ENCODE measurements at places on chromosomes 4 and X.

GRCh38 chrX:24702362-24703184 is 8.9 kb downstream of the POLA1 start:
- DNase-seq: no peak

- DNase-seq: no peak
Observed at GRCh38 chr4:173752610-173753230, 222.7 kb upstream of the HAND2 start.

DNA sequence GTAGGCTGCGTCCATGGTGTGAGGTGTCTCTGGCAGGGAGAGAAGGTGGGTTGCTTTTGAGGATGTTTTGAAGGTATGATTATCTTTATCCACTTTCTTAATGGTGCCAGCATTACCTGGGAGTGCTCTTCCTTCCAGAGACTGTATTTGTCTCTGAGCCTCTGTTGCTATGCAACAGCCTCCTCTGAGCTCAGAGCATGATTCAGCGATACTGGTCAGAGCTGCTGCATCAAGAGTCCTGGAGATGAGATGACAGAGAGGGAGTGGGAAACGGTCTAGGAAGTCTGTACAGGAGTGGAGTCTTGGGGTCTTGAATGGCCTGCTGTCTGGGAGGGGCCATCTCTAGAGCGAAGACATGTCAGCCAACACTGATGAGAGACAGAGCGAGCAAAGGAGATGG is 104.4 kb upstream of the RAB40AL start:
- DNase-seq: no peak

- DNase-seq: no peak
Observed at GRCh38 chrX:17706676-17707075, 30.6 kb upstream of the SCML1 start.

DNA sequence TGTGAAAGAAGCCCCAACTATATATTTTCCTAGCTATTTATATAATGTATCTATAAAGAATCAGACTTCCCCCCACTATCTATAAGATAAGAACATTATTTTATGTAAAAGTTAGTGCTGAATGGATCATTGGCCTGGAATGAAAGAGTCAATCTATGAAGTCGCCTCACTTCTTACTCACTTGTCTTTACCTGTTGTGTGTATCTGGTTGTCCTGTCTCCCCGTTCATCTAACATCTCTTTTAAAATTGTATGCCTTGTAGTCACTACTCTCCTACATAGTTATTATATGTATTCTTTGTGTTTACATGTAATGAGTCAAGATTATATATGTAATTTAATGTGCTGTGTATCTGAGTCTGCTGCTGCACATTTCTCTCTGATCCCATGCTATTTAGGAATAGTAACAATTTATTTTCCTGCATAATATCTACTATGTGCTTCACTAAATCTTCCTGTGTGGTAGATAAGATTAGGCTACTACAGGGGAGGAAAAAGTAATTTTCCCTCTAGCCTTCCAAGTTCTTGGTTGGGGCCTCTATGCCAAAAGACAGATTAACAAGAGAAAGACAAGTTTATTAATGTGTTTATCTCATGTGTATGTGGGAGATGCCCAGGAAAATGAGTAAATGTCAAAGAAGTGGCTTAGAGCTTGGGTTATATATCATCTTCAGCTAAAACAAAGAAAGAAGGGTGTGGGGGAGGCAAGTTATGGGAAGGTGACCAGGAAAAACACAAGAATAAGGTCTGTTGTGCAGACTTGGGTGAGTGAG is 77.6 kb upstream of the FRMPD4 start:
- DNase-seq: no peak

- peak; percentile 45 for DNase-seq
Observed at GRCh38 chr4:1967512-1968149, 41.1 kb downstream of the NELFA start.

- no peak for DNase-seq
Observed at GRCh38 chr4:133865612-133866327, 335.8 kb downstream of the PABPC4L start.

DNA sequence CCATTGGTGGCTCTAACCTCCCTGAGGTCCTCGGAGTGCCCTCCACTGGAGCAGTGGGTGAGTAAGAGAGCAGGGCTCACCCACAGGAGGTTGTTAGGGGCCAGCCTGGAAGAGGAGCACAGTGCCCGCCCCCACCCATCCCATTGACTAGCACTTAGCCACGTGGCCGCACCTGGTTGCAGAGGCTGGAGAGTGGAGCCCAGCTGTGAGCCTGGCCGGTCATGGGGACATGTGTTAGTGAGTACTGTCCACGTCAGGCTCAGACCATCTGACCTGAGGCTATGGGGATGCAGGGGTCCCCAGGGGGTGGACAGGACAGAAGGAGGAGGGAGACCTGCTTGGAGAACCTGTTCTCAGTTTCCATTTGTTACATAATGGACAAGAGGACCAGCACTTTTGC is 1.4 kb upstream of the MAN2B2 start:
- DNase-seq: no peak

DNA sequence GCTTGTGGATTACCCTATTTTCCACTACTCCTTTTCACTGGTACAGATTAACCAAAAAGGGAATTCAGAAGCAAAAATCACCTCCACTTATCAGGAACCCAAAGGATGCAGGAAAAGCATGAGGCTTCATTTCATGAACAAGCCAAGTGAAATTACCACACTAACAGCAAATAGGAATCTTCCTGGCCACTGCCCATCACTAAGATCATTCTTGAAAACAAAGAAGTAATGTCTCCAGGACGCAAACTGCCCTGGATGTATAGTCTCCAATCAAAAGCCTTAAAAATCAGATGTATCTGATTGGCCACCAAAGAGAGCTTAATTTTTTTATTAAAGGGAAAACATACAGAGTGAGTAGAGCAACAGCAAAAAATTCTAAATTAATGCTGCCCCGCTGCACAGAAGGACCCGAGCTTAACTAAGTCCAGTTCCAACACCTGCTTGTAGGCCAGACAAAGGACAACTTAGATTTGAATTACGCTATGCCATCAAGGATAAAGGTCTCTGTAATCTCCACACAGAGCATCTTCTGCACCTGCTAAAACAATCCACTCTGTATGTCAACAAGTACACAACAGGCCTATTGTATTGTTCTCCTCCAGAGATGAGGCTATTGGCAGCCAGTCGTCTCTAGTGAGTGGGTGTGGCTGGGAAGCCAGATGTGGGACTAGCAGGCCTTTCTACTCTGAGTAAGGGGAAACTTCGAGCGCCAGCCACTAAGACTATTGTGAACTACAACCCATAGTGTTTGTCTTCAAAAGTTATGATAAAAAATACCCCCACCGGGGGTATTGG is 12.4 kb downstream of the ZDHHC9 start:
- no peak for DNase-seq

- DNase-seq: no peak
Observed at GRCh38 chrX:21740329-21741274, 17.3 kb downstream of the SMPX start.

DNA sequence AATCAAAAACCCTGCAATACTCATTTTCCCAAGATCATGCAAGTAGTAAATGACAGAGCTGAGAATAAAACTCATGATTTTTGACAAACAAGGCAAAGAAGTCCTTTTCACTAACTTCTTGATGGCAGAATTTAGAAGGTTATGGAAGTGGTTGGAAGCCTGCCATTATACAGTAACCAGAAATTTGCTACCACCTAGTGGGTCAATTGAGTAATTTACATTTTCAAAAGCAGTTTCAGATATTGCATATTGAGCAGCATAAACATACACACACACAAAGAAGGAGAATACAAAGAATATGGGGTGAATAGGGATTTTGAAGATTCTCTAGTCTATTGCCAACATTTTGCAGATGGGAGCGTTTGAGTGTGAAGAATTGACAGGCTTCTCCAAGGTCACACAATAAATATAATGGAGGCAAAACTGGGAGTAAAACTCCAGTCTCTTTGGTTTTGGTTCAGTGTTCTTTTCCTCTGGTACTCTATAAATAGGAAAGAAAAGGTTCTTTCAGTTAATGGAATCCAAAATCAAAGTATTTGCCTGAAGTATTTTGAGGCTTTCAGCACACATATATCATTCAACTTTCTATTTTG is 70.2 kb downstream of the GC start:
- DNase-seq: peak; percentile 14

DNA sequence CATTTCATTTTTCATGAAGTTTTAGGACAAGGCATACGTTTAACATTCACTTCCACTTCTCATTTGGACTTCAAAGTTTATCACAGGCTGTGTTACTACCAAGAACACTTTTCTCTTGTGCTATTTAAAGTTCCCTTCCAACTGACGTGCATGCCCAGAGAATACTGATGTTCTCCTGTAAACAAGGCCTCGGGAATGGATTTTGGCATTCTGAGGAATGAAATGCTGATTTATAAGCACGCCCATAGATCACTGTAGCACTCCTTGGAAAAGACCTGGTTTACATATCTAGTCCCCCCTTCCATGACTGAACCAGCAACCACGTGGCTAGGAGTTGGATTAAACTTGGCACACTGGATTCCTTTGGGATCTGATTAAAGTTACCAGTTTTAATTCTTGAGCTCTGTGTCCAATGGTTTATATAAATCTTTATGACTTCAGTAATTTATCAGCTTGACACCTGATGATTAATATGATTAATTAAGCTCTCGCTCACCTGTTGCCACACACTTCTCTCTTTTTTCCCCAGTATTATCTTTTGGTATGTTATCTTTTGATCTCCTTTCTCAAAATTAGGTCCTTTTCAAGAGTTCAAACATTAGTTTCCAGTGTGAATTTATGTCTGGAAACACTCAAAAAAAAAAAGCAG is 122.4 kb upstream of the HAND2 start:
- DNase-seq: no peak

DNA sequence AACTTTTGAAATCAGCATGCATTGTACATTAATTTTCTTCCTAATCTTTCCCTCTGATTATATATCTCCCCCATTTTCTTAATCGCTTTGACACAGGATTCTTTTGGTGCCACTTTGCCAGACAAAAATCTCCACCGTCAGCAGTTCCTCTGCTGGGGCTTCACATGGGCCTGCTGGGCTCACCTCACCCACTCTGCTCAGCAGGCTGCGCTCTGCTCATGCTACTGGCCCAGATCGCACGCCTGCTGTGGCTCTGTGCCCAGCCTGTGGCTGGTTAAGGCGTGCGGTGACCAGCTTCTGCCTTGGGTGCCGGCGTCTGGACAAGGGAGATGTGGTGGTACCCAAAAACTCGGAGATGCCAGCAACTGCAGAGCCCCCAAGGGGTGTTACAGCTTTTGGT is 31.1 kb downstream of the UCHL1 start:
- DNase-seq: no peak

DNA sequence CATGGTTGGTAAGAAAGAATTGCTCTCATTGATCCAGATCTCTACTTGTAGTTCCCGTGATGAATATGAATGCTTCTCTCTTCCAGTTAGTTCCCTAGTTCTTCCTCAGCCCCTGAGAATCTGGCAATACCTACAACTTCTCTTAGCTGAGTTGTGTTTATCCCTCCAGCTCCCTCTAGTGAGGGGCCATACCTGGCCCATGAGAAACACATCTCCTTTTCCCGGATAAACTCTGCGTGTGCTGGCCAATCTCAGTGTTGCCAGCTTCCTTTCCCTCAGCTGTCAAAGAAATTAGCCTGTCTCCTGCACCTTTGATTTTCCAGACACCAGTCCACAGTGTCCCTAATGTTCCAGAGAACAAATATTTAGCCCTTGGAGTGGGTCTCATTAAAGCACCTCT is 5.7 kb downstream of the CBLL2 start:
- peak; percentile 5 for DNase-seq

DNA sequence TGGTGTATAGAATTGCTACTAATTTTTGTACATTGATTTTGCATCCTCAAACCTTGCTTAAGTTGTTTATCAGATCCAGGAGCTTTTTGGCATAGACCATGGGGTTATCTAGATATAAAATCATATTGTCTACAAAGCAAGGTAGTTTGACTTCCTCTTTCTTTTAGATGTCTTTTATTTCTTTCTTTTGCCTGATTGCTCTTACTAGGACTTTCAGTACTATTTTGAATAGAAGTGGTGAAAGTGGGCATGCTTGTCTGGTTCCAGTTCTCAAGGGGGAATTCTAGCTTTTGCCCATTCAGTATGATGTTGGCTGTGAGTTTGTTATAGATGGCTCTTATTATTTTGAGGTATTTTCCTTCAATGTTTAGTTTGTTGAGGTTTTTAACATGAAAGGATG is 187.9 kb upstream of the LCORL start:
- no peak for DNase-seq

- no peak for DNase-seq
Observed at GRCh38 chr4:147137280-147137679, 191.6 kb upstream of the TTC29 start.
